ENCODE measurements at places on chromosomes 1 and 21.
A peak's percentile ranks its signal among the peaks of the same experiment; 100 is the strongest.

DNA sequence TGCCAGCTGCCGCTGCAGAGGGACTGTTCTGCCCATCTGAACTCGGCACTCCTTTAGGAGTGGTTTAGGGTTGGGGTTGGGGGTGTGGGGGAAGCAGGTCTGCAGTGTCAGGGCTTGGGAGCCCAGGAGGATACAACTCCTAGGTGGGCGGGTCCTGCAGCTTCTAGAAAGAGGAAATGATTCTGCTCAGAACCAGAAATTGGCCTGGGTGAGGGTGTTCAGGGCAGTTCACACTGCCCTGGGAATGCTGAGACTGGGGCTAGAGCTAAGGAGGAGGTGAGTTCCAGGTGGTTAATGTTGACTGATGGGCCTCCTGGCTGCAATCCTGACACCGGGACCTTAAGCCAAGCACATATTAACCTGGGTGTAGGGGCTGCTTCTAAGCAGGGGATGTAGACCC, 4.8 kb upstream of the SLC26A9 start:
- DNase-seq, result no peak

GRCh38 chr1:27416387-27417111, 24.1 kb downstream of the GPR3 start:
- peak; percentile 74 for DNase-seq

GRCh38 chr1:117821774-117822482, 107.5 kb downstream of the GDAP2 start:
- DNase-seq, result no peak

DNA sequence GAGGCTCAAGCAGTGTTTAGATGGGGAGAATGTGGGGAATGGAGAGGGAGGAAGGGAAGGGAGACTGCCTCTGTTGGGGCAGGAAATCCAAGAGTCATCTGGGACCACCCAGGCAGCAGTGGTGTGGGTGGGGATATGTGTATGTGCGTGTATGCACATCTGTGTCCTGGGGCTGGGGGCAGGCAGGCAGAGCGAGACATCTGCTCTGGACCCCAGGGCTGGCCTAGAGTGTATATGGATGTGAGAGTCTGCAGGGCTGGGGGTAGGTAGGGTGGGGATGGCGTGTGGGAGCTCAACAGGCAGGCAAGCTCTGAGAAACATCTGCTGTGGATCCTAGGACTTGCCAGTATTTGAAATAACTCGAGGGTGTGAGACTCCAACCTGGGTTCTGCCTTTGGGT, 3.5 kb downstream of the PTCH2 start:
- no peak for DNase-seq

DNA sequence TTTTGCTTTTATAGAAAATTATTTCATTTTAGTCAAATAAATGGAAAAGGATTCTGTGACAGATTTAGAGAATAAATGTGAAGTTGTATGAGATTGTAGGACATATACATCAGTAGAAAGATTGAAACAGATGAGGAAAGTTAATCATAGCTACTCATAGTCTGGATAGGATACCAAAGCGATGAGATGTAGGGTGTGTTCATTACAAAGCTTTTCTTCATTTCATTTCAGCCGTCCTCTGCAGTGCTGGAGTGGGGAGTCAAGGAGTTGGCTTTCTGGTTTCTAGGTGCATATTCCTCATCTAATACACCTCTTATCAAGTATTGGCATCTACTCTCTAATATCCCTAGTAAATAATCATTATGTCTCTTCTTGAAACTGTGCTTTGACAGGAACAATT, 149.5 kb upstream of the NEGR1 start:
- DNase-seq, result no peak

All from CD4-positive, alpha-beta T cell treated with Interleukin-4 for 1 hour (primary cell).